ENCODE measurements at places on chromosomes 6 and 20.

DNA sequence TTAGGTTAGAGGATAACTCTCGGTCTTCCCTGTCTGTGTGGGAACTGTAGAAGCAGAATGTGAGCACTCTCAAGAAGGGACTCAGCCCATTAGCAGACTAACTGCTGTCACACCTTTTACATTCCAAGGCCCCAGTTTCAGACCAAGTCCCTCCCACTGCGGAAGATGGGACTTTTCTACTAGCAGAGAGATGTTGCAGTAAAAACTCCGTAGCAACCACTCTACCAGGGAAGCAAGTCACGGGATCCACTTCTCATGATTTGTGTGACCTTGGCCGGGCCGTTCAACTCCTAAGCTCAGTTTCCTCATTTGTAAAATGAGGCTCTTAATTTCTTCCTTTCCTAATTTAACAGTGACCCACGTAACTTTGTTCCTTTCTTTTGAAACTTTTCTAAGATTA is 77.1 kb upstream of the SLC4A11 start:
- DNase-seq, result no peak

DNA sequence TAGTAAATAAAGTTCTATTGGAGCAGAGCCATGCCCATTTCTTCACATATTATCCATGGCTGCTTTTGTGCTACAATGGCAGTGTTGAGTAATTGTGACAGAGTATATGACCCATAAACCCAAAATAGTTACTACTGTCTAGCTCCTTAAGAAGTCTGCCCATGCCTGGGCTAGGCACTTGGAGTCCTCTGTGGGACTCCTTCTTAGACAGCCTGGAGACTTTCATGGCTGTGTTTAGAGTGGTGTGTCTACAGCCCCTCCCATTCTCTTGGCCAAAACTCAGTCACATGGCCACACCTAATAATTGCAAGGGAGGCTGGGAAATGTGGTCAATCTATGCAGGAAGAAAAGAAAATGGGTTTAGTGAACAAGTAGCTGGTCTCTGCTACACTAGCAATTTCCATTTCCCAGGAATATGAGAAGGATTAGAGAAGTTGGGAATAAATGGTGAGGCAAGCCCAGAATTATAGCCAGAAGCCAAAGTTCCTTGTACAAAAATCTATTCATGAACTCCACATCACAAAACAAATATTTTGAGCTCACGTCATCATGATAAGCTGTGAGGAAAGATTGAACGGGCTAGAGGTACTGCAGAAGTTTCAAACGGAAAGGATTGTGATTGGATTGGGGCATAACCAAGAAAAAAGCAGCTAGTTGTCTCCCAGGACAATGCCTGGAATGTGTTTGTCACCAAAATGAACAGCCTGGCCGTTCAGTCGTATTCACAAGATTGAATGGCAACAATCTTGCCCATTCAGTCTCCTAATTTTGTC is 251.8 kb upstream of the PLN start:
- DNase-seq, result no peak

GRCh38 chr20:36851490-36851889 is 24.4 kb upstream of the TLDC2 start:
- DNase-seq, result no peak

DNA sequence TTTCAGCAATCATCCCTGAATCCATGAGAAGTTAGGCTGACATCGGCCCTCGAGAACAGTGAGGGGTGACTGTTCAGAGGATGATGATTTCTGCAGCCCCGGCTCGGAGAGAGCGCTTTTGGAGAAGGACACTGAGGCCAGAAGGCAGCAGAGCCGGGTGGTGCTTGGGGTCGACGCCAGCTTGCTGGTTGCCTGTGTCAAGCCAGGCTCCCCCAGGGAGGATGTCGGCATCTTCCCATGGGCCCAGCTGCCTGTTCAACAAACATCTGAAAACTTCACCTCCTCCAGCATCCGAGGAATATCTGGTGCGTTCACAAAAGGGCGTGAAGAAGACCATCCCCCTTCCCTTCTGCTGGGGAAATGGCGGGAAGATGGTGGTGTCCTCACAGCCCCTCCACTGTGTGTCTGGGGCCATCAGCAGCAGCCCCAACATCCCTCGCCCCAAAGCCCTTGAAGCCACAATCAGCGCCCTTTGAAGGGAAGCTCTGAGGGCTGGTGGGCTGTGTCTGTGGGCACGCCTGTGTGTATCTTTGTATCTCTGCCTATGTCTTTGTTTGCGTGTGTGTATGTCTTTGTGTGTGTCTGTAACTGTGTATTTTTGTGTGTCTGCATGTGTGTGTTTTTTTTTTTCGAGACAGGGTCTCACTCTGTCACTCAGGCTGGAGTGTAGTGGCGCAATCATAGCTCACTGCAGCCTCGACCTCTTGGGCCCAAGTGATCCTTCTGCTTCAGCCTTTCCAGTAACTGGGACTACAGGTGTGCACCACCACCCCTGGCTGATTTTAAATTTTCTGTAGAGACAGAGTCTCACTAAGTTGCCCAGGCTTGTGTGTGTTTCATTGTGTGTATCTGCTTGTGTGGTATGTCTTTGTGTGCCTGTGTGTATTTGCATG is 97.9 kb downstream of the SULF2 start:
- no peak for DNase-seq

DNA sequence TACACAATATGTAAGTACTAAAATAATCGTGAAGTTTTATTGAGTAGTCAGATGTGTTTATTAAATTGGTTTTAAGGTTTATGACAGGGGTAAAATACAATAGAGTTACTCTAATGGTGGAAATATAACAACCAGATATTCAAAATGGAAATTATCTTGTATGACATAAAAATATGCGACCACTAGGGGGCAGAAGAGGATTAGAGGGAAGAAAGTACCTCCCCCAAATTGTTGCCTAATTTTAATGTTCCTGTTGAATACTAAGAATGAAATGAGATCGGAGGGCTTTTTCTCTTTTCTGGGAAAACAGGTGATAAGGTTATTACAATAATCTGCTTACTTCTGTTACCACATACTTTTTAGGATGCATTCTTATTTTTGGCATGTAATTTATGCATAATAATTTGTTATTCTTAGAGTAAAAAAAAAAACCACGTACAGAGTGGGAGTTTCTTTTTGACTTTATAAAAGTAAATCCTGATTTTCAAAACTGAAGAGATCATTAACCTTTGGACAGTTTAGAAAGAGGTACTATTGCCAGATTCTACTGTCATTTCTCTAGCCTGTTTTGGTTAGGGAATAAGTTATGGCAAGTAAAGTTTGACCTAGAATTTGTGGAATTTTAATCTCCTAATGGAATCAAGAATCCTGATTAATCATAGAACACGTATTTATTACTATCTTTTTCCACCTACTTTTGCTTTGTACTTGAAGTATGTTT is 159.2 kb downstream of the CD109 start:
- DNase-seq, result peak; percentile 51

GRCh38 chr20:63706852-63707557 is 771 bp downstream of the ARFRP1 start:
- peak; percentile 26 for DNase-seq

DNA sequence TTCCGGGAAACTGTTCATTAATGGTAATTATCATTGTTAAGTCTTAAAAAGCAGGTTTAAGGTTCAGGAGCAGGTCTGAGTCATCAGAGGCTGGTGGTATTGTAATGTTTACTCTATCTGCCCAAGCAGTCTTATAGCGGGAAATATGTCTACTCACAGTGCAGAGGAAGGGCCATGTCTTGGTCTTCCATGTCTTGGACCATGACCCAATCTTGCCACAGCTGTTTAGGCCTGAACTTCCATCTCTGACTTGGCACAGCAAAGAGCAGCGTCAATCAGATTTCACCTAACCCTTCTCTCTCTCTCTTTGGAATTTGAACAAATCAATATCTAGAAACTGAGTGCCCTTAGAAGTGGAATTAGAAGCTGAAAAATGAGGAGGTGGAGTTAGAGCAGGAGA is 25.8 kb downstream of the SLC2A12 start:
- DNase-seq, result no peak

DNA sequence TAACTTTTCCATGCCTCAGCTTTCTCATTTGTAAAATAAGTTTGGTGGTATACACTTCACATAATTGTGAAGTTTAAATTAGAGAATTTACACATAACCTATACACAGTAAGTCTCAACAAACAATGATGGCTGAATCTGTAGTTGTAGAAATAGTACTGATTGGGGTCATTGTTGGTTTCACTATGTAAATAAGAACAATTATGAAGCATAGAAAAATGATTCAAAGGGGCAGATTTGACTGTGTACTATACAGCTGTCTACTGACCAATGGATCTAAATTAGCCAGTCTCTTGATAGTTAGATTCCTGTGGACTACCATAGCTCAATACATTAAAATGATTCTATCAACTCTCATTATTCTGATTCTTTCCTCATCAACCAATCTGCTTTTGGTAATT is 181.1 kb upstream of the STXBP5 start:
- DNase-seq, result no peak

DNA sequence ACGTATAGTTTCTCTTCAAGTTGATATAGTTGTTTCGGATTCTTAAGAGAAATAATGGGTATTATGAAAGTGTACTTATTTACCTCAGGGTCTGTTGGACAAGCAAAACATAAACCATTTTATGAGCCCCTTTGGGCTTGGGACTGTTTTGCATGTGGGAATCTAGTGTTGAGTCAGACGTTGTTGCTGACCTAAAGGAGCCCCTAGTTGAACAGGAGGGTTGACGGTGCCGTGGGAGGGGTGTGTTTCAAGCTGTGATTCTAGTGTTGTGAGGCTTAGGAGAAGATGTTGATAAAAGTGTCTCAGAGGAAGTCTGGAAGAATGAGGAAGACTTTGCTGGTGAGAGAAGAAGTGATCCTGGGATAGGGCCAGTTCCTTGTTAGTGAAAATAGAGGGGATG is 140.0 kb downstream of the ARID1B start:
- DNase-seq, result no peak

DNA sequence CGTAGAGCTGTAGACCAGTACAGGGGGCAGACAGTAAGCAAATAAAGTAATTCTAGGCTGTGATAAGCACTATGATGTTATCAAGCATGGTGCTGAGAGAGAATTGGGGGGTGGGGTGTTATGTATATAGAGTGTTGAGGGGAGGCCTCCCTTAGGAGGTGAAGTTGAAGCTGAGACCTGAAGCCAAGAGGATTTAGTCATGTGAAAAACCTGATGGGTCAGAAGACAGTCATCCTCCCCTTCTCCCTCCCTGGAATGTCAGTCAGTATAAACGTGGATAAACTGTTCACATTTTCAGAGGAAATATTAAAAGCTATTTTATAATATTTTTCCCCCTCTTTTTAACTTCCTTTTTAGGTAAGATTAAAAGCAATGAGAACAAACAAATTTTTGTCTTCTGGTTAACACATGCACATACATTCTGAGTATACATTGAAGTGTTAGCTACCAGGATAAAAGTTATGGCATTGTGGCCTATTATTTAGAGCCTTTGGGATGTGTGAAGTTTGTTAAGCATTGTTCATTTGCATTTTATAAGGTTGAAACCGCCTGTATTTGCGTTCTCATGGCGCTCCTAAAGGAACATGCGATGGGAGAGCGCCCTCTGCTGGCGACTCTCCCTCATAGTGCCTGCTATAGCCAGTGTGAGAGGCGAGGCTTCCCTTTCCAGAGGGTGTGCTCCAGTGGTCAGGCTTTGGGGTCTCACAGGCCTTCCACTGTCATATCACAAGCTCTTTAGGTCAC is 35.4 kb upstream of the MAPK13 start:
- DNase-seq, result peak; percentile 93

GRCh38 chr6:92341201-92341600 is 1078.2 kb downstream of the EPHA7 start:
- no peak for DNase-seq

GRCh38 chr20:2739042-2739398 is 46.4 kb downstream of the EBF4 start:
- no peak for DNase-seq

DNA sequence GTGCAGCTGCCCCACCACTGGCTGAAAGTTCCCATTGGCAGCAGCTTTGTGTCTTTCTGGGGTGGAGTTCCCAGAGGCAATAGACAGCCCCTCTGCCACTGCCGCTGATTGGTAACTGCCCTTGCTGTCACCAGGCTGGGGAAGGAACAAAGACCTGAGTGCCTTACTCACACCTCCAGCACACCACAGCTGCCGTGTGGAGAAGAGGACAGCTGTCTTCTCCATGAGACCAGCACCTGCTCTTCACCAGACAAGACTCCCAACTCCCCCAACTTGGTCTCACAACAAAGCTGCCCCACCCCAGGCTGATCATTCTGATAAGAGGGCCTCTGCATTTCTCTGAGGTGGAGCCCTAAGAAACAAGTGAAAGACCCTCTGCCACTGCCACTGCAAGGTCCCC is 39.7 kb upstream of the PTCHD4 start:
- no peak for DNase-seq

DNA sequence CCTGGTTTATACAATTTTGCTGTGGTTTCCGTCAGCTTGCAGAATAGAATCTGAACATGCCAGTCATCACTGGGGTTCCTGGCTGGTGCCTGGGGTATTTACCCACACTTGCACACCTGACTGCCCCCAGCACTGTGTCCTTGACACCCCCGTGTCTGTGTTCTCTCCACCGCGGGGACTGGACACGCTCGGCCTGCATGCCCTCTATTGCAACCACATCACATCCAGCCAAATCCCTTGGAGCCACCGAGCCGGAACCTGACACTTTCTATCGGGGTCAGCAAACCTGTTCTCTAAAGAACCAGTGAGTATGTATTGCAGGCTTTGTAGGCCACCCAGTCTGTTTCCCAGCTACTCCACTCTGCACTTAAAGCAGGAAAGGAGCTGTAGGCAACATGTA is 527.5 kb downstream of the PRKN start:
- no peak for DNase-seq

DNA sequence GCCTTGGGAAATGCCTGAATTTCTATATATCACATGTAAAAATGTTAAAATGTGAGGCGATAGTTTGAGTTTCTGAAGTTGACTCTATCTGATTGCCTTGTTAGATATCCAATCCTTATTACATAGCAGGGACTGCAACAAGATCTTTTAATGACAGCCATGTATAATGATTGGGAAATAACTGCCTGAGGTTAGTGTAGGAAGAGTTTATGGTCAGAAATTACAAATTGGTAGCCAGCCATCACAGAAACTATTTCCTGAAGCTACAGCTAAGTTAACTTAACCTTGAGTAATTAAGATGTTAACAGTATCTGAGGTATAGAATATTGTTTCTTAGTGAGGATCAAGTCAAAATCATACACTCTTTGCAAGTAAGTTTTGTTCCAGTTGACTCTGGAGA is 41.0 kb downstream of the AKIRIN2 start:
- DNase-seq, result no peak

DNA sequence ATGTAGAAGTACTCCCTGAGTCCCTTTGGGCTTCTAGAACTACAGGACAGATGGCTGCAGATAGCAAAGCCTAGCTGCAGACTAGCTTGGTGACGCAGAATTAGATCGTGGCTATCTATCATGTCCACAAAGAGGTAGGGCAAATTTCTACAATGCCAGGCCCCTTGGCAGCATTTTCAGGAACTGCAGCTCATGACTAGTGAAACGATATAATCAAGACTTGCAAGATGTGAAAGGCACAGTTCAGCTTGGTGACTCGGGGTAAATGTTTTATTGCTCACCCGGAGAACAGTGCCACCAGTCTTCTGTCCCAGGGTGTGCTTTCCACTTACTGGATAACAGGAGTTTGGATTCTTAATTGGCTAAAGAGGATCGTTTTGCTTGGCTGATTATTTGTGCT is 108.7 kb upstream of the LY86 start:
- DNase-seq, result peak; percentile 35

Measured in hematopoietic multipotent progenitor cell treated with erythropoietin and hydrocortisone succinate and interleukin-3 and kit ligand, for 17 days (in vitro differentiated cells).